ENCODE measurements at places on chromosomes 6 and 20.
A peak's percentile ranks its signal among the peaks of the same experiment; 100 is the strongest.

- DNase-seq = peak; percentile 19
Observed at GRCh38 chr6:79307321-79308036, 73.0 kb upstream of the HMGN3 start.

- DNase-seq = no peak
Observed at GRCh38 chr6:106735136-106735633, 105.8 kb downstream of the QRSL1 start.

DNA sequence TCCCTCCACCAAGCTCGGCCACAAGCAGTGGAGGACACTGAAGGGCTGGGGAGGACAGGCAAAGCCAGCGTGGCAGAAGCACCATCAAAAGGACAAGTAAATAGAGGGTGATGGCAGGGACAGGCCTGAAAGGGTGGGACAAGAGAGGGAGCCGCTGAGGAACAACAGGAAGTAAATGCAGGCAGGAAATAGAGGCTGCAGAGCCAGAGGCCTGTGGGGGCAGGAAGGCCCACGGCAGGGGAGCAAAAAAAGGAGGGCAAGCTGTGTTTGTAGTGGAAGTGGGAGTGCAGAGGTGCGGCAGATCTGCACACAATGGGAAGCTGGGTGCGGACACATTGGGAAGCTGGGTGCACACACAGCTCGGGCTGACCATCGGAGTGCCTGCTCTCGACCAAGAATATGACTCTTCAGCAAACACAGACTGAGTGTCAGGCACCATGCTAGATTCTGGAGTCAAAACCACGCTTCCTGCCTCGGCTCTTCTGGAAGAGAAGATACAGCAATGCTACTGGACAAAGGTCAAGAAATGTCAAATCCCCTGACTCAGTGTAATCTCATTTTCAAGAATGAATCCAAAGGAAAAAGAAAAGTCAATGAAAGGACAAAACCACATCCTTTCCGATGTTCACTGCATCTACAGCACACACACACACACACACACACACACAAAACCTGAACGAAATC lies 40.4 kb upstream of the RAB22A start:
- no peak for DNase-seq

- no peak for DNase-seq
Observed at GRCh38 chr6:37765182-37765775, 54.2 kb upstream of the ZFAND3 start.

DNA sequence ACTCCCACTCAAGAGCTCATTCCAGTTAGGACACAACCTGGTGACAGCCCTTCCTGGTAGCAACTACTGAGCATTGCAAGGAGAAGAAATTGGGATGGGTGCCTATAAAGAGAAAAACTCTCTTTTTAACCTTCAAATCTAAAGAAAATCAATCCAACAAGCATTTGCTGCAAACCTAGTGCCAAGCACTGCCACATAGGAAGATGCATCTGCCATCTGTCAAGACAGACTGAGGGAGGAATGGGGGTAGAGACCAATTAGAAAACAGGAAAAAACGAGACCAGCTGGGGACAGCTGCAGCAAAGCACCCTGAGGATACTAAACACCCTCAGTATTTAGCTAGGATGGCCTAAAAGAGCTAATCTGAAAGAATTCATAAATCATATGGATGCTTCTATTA lies 27.9 kb downstream of the HLA-DMB start:
- no peak for DNase-seq

DNA sequence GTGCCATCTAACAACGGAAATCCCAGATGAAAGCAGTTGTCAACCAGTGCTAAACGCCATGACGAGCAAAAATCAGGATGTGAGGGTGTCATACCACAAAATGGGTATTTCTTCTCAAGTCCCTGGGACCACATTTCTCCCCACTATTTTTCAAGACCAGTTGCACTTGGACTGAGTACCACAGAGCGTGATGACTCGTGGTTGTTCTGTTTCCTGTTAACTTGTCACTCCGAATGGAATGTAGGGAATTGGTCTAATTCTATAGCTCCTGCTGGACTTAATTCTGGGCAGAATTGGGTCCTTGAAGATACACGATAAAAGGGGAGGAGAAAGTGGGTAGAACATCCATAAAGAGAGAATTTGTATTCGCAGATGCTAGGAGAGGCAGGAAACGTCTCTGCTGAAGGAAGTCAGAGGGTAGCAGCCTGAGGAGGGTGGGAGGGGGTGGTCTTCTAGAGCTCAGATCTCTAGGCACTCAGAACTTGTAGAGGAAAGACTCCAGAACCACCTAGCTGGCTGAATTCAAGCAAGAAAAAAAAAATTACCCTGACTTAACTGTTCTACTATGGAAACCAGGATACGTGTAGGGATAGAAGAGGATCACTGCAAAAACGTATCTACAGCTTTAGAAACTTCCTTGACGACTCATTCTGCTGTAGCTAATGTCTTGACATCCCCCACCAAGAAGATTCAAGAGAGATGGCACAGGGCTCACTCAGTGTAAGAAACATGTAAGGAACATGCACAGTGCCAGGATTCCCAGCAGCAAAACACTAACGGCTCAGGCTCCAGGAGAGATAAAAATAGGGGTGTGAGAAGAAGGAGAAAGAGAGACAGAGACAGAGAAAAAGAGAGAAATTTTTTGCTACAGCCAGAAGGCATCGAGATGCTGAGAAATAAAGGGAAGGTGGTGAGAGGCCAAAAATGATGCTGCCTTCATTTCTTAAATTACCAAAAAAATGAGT lies 494.7 kb downstream of the CD83 start:
- DNase-seq = peak; percentile 65

- DNase-seq = no peak
Observed at GRCh38 chr6:83113258-83113657, 45.8 kb downstream of the DOP1A start.

GRCh38 chr6:24026050-24026449 lies 100.0 kb upstream of the NRSN1 start:
- DNase-seq = no peak

GRCh38 chr6:28841290-28841689 lies 82.5 kb downstream of the TRIM27 start:
- DNase-seq = no peak

DNA sequence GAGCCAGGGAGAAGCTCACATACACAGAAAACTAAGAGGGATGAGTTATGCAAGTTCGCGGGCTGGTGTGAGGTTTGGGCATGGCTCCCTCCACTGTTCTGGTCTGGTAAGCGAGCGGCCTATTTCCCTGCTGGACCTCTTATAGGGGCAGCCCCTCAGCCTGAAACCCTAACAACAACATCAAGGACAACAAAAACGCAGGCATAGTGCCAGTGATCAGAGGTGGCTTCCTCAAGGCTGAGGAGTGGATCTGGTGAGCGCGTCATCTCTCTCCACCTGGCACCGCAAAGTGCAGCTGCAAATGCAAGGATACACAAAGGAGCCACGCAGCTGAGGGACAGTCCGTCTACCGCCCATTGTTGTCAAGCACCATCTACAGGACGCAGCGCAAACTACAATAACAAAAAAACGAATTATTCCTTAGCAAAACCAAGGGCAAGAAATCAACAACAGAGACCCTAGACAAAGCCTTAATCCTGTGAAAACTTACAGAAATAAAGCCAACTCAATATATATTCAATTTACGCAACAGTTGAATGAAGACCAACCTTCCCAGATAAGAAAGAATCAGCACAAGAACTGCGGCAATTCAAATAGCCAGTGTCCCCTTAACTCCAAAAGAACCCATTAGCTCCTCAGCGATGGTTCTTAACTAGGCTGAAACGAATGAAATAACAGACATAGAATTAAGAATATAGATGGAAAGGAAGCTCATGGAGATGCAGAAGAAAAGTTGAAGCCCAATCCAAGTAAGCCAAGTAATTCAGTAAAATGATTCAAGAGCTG lies 9.2 kb upstream of the DEFB110 start:
- no peak for DNase-seq

DNA sequence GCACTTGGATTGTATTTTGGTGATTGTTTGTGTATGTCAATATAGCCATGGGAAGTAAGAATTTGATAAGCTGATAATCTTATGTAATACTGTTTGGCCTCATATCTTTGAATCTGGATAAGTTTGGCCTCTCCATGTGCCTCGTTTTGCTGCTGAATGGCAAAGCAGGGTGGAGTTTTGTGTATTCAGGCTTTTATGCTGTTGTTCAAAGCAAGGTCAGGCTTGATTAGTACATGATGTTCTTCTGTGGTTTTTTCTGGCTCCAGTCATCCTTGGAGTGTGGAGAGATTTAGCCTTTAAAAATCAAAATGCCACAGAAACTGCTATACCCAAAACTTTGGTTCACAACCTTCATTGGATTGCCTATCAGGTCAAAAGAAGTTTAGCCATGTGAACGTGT lies 728.9 kb upstream of the GJE1 start:
- DNase-seq = no peak

GRCh38 chr6:34385793-34386195 lies 6.7 kb downstream of the NUDT3 start:
- DNase-seq = no peak

DNA sequence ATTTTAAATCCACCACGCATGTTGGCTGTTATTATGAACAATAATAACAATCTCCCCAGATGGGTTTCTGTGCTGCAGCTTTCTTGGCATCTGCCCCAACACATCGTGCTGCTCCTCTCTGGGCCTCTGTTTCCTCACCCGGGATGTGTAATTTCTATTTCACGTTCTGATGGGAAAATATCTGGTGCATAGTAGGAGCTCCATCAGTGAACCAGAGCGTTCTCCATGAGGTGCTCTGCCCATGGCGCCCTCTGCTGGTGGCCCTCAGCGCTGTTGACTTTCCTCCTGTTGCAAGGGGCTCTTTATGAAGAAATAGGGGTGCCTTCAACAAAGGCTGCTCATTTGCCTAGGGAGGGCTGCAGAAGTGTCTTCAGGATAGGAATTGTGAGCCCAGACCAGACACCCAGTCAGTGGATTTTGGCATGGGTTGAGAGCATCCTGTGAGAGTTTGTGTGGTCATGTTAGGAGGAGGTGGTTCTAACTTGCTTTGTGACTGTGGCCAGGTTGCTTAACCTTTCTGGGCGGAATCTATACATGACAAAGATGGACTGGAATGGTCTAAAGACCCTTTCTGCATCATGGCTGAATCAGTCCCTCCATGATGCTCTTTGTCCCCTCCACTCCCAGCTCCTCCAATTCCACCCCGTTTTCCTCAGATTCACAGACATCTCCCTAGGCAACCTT lies 8.1 kb downstream of the SCRT2 start:
- no peak for DNase-seq

DNA sequence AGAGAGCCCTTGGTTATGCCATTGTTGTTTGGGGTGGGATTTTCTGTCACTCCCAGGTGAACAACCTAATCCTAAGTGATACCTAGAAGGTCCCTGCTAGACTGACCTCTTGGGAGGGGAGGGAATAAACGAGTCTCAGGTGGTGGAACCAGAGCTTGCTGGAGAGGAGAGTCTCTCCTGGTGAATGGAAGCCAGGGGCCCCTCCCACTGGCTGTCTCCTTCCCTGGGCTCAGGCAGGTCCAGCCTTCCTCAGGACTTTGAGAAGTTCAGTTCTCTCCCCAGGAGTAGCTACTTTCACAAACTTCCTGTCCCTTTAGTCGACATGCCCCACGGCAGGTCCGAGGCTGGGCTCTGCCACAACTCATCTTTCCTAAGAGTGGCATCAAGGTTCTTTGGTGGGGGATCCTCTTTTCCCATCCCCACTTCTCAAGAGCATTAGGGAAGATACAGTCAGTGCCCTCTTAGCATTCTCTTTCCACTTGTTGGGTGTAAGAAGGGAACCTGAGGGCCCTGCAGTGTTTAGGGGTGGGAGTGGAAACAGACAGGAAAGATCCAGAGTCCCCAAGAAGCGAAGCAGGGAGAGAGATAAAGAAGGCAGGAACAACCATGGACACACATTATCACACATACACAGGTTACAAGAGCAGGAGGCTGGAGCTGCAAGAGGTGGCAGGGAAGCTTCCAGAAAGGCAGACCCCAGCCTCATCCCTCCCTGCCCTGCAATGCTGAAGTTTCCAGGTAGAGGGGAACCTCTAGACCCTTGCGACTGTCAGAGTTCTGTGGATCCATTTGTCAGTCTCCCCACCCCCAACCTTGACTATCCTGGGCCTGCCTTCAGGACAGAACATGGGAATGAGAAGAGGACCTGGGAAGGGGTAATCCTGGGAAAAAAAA lies 900 bp upstream of the GLP1R start:
- DNase-seq = no peak

DNA sequence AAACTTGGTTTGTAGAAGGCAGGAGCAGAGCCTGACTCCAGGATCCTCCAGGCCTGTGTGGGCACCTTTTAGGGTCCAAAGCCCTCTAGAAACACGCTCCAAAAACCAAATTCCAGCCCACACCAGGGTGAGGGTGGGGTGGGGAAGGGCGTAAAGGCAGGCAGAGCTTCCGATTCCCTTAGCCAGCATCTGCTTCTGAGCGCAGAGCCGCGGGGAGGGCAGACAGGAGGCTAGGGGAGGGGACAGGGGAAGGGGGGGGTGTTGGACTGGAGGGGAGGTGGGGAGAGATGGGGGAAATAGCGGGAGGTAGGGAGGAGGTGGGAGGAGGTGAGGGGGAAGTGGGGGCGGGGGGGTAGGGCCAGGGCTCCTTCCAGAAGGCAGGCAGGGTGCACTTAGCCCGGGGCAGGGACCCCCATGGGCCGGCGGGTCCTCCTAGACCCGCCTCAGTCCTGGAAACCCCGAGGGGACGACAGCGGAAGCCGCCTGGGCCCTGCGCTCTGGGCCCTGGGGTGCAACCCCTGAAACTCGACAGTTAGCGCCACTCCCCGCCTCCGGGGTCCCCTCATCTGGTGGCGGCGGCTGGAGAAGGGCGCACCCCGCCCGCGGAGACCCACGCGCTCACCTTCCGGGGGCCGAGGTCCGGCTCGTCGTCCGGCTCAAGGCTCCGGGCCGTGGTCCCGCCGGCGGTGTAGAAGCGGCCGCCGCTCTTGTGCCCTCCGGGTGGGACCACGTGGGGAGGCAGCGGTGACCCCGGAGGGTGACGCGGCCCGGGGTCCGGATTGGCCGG lies 22.0 kb upstream of the FRMD1 start:
- no peak for DNase-seq

GRCh38 chr6:121776054-121776453 lies 340.6 kb downstream of the GJA1 start:
- DNase-seq = no peak

DNA sequence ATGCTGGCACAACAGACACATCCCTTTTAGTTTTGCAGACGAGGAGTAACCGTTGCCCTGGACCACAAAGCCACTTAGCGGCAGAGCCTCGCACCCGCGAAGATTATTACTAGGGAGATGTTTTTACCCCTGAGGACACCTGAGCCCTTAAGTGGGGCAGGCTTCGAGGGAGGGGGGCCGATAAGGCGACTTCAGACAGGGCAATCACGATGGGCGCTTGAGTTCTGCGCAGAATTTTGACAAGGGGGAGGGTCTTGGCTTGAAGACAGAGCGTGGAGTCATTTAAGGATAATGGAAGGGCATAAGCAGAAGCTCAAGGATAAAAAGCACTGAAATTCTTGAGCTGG lies 650 bp upstream of the TTK start:
- no peak for DNase-seq

DNA sequence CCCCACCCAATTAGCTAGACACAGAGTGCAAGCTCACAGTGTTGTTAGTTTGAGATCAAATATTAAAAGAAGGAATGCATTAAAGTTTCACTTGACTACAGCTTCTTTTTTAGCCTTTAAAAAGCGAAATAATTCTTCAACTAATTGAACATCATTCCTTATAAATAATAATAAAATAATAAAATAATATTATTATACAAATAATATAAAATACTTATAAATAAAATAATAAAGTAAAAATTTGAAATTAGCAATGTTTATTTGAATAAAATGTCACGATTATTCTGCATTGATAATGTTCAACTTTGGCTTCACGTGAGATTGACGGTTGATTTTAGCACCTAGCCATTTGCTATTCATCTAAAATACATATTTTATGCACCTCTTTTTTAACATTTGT lies 819.3 kb downstream of the FRK start:
- DNase-seq = no peak

GRCh38 chr20:35398660-35399144 lies 13.1 kb downstream of the UQCC1 start:
- DNase-seq = no peak

Measured in HS-5 (cell line).